EH (cell line): ENCODE measurements at places on chromosomes 2 and 18.

DNA sequence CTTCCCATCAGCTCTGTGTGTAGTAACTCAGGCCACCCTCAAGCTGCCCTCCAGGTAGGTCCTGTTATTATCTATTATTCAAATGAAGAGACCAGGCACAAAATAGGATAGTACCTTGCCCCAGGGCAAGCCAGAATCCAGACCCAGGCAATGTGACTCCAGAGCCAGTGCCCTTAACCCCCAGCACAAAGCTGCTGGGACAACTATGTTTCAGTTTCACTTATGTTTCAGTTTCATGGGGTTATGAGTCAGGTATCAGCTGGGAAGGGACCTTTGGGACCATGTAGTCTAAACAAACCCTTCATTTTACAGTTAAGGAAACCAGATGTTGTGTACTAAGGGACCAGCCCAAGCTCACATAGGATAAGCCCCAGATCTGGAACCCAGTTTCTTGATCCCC is 10.0 kb downstream of the HK2 start:
- DNase-seq, result peak; percentile 83

DNA sequence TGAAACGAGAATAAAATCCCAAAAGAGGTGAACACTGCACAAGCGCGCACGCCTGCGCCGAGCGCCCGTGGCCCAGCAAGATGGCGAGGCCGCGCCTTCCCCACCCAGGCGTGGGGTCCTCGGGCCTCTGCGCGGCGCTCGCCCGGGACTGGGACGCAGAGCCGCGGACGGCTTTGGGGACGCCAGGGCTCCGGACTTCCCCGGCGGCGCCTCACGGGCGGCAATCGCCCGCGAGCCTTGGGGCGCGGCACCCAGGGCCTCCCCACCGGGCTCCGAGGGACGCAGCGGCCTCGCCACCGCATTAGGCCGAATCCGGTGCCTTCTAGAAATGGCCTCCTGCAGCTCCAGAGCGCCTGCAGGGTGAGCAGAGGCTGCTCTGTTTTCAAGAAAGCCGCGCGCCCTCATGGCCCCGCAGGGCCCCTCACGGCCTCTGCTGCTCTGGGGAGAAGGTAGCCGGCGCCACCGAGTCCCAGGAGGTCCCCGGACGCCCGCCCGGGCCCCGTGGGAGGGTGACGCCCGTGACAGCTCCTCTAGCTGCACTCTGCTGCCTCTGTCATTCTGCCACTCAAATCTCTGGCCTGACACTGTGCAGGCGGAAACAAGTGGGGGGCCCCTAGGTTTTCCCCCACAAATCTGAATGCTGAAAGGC is 35.9 kb upstream of the POMC start:
- no peak for DNase-seq

DNA sequence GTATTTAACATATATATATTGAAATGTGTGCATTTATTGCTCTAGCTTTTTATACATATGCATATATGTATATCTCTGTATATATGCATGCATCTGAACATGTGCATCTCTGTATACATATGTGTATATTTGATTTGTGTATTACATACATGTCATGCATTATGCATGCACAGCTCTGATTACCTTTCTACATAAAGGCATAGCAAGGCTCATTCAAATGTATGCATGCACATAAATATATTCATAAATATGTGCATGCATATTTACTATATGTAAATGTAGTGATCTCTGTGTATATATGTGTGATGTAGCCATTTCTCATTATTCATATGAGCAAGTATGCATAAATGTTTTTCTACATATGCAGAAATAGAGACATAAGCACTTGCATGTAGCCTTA is 64.6 kb downstream of the TRIB2 start:
- no peak for DNase-seq

DNA sequence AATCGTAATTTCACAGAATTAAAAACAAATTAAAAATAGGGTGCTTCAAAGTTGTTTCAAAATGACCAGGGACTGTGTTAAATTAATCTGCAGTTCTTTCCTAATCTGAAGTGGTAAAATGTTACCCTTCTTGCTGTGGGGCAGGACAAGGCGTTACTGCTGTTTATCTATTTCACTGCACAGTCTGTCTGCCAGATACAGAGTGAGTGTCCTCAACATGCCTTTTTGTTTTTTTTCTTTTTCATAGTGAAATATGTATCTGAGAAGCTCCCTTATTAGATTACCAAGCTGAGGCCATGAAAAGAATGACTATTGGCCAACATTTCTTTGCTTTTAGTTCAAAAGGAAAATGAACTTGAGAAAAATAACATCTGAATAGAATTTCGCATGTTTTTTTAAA is 38.0 kb downstream of the KCTD1 start:
- no peak for DNase-seq

GRCh38 chr18:3984163-3984757 is 470.8 kb downstream of the DLGAP1 start:
- DNase-seq, result no peak
